ENCODE measurements at places on chromosomes 3 and 15. TPM values are rescaled to one million over a fixed set of nuclear protein-coding genes. Genes with fewer than 3 reads are reported as not detected.

ALDH1L1 gene
- 0.22 TPM for polyA plus RNA-seq

HTR3C gene
- polyA plus RNA-seq = not detected

UBE2E2 gene
- polyA plus RNA-seq = 34.1 TPM

DNA sequence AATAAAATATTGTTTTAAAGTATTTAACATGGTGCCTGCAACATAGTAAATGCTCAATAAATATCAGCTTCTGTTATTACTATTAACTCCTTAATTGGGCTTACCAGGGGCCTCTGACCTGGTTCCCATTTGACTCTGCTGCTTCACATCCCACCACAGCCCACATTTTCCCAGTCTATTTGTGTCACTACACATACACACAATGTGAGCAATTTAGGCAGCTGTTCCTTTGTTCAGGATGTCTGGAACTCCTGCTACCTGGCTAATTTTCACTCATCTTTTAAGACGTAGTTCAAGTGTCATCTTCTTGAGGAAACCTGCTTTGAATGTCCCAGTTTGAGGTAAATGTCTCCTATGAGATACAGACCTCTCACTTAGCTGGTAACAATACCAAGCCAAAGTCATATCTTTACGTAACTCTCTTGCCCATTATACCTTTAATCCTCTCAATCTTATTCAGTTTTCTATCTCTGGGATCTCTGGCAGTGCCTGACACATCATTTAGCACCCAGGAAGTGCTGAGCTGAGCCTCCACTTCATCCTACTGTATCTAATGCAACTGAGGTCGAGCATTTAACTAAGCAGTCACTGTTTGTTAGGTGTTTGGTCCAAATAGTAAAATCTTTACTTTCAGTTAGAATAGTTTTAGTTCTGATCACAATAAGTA is 4.4 kb downstream of the TGFBR2 start:
- no peak for DNase-seq

GRCh38 chr15:92561754-92562153 is 93.8 kb downstream of the FAM174B start:
- DNase-seq = no peak

GRCh38 chr3:126542340-126543241 is 16.1 kb downstream of the C3orf22 start:
- DNase-seq = no peak

GRCh38 chr15:25175789-25176615 is 221.2 kb downstream of the SNRPN start:
- DNase-seq = no peak
